ENCODE measurements at places on chromosomes 2 and 18. TPM values are rescaled to one million over a fixed set of nuclear protein-coding genes. Genes with fewer than 3 reads are reported as not detected.
A peak's percentile ranks its signal among the peaks of the same experiment; 100 is the strongest.

The UGT1A5 gene
- not detected for total RNA-seq

The PIK3C3 gene
- 64.8 TPM for total RNA-seq

The UBXN2A gene
- total RNA-seq, result 28.2 TPM

The CHRND gene
- not detected for total RNA-seq

The DUSP19 gene
- 1.7 TPM for total RNA-seq

DNA sequence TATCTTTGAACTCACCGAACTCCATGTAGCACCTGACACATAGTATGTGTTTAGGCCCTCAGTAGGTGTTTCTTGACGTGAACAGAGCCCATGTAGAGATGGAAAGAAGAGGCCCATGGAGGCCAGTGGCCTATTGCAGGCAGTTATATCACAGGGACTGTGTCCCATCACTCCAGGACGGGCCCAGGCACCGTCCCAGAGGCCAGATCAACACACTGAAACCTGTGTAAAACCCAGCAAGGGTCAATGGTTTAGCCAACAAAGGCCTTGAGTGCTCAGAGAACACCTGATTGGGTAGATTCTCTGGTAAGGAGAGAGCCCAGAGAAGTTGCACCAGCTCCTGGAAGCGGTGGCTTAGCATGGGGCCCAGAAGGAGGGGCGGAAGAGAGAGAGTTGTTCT is 82.8 kb downstream of the INHBB start:
- peak; percentile 42 for DNase-seq

GRCh38 chr2:205865056-205865455 is 182.8 kb downstream of the NRP2 start:
- DNase-seq, result no peak

- no peak for DNase-seq
Measured at GRCh38 chr2:13106302-13106701, 389.6 kb downstream of the TRIB2 start.

- no peak for DNase-seq
Measured at GRCh38 chr2:84832772-84833461, 48.0 kb downstream of the TRABD2A start.

DNA sequence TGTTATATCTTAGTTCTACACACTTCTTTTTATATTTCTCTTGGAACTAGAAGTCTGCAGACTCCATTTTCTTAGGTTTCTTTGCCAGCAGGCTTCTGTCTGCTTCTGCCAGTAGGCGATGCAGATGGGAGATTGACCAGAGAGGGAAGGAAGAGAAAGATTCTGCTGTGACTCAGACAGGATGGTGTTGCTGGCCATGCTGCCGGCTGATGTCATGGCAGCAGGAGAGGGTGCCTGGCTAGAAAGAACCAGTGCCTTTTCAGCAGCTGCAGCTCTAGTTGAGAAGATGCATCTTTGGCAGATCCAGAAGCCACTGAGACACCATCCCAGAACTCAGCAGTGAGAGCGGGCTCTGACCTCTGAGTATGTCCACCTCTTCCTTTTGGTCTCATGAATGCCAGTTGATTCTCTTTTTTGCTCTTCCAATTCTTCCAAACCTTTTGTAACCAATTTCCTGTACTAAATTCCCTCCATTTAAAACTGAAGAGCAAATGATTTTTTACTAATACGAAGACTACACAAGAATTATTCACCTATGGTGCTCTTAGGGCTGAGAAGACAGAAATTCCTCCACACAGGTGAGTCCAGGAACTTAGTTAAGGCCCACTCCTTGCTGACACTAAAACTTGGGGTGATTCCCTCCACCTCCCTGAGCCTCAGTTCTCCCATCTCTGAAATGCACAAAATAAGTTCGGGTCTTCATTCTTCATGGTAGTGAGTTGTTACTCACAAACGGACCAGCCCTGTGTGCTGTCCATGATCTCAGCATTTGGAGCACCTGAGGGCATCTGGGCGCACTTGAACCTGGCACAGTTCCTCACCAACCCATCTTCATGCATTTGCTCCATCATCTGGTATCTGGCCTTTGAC is 200.7 kb downstream of the MYCN start:
- peak; percentile 42 for DNase-seq

GRCh38 chr18:58785870-58786269 is 78.8 kb upstream of the ZNF532 start:
- DNase-seq, result no peak

DNA sequence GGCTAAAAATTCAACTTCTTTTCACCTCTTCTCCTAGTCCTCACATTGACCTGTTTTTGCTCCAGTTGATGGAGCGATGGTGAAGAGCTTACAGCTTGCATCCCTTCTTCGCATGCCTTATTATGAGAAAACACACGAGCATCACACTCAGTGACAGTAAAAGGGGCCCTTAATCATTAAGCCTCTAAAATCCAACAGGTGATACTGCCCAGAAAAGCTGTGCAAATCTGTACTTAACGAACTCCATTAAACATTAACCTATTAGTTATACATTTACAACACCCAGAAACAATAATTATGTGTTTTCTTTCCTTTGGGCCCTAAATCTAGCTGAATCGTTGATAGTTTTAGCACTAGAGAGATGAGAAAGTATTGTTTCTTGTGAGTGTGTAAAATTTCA is 54.8 kb downstream of the LAMA1 start:
- no peak for DNase-seq

GRCh38 chr2:15780912-15781574 is 159.3 kb upstream of the MYCN start:
- DNase-seq, result peak; percentile 76

DNA sequence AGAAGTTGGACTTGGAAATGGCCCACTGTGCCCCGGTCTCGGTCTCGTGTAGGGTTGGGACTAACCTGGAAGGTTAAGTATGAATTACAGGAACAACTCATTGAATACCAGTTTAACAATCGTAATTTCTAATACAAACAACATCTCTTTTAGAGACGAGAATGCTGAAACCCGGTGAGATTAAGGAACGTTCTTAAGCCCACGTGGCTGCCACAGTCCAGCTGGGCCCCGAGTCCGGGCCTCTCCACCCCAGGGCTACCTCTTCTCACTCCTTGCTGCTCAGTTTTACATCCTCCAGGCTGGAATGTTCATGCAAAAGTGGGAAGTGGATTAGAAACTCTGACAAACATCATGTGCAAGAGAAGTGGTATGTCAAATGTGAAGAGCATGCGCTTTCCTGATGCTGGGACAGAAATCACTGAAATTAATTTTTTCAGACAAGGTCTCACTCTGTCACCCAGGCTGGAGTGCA is 29.4 kb downstream of the NGEF start:
- peak; percentile 12 for DNase-seq

Data from endodermal cell (in vitro differentiated cells).